B cell (primary cell): ENCODE measurements at places on chromosomes 12 and 14. TPM values are rescaled to one million over a fixed set of nuclear protein-coding genes. Genes with fewer than 3 reads are reported as not detected.

GRCh38 chr14:100328495-100329163 is 5.5 kb downstream of the SLC25A47 start:
- no peaks in the 10 kb centered on the region for H3K4me1 ChIP-seq
- H3K27ac ChIP-seq, result no peak overlapping the region
- no peak for DNase-seq
- H3K4me3 ChIP-seq, result no peak overlapping the region

GRCh38 chr14:78157494-78158437 is 12.4 kb upstream of the NRXN3 start:
- no peaks in the 10 kb centered on the region for H3K27me3 ChIP-seq
- no peak overlapping the region for H3K27ac ChIP-seq
- no peaks in the 10 kb centered on the region for H3K36me3 ChIP-seq
- no peak overlapping the region for H3K4me3 ChIP-seq
- no peak for DNase-seq
- no peaks in the 10 kb centered on the region for H3K4me1 ChIP-seq

DNA sequence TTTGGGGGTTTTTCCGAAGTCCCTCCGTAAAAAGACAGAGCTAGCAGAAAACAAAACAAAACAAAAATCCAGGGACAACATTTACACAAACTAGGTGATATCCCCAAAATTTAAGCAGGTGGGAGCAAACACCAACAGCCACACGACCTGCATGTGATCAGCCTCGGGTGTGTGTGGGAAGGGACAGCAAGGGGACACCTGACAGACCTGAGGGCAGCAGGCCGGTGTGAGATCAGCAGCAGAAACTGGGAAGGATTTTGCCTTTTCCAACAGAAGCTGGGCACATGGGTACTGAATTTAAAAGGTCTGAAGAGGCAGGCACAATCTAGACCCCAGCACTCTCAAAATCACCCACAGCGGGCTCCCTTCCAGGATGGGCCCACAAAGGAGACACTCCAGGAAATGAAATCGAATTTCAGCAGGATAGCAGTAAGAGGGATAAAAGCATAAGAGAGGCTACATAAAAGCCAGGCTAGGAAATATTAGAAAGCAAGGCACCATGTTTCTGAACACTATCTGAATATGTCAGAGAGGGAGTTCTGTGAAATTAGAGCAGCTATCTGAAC is 36.5 kb upstream of the SELPLG start:
- H3K4me1 ChIP-seq, result peaks cover 31% of the 10 kb centered on the region
- H3K4me3 ChIP-seq, result no peak overlapping the region
- no peak overlapping the region for H3K27ac ChIP-seq
- no peaks in the 10 kb centered on the region for H3K27me3 ChIP-seq
- H3K36me3 ChIP-seq, result peaks cover 6% of the 10 kb centered on the region
- no peak for DNase-seq

DNA sequence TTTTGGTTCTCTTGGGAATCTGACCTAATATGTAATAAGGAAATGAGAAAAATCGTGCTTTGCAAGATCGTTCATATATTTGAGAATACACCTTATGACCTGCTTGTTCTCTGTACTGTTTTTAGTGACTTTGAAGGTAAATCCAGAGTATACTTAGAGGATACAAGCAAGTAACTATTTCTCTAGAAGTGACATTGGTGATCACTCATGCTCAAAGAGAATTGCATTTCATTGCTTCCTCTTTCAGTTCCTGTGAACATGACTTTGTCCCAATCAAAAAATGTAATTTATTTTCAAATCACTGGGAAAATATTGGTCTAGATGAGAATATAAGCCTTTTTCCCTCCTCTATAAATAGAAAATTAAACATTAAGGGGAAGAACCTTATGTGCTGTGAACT is 2.7 kb downstream of the KTN1 start:
- H3K4me3 ChIP-seq, result no peak overlapping the region
- no peak overlapping the region for H3K27ac ChIP-seq
- peak; percentile 61 for DNase-seq
- H3K4me1 ChIP-seq, result peaks cover 45% of the 10 kb centered on the region
- H3K27me3 ChIP-seq, result no peaks in the 10 kb centered on the region

GRCh38 chr14:69094481-69094880 is 58.4 kb downstream of the DCAF5 start:
- H3K27me3 ChIP-seq, result no peaks in the 10 kb centered on the region
- H3K4me1 ChIP-seq, result no peaks in the 10 kb centered on the region
- no peak for DNase-seq
- no peak overlapping the region for H3K4me3 ChIP-seq

DNA sequence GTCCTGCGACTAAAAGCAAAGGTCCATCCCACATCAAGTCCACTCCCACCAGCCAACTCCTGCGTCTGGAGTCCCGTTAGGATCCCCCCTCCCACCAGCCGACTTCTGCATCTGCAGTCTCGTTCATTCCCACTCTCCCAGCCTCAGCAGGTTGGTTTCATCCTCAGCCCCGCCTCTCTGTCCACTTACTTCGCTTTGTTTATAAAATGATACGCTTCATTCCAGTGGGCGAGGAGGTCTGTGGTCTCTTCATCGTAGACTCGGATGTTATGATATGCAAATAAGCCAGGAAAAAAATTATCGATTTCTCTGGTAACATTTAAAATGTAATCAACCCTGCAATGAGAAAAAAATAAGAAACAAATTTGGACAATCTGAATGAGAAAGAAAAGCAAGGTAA is 56.8 kb downstream of the SSH1 start:
- no peaks in the 10 kb centered on the region for H3K27me3 ChIP-seq
- peaks cover 11% of the 10 kb centered on the region for H3K4me1 ChIP-seq
- H3K36me3 ChIP-seq, result peaks cover 43% of the 10 kb centered on the region
- no peak overlapping the region for H3K27ac ChIP-seq
- H3K4me3 ChIP-seq, result no peak overlapping the region

DNA sequence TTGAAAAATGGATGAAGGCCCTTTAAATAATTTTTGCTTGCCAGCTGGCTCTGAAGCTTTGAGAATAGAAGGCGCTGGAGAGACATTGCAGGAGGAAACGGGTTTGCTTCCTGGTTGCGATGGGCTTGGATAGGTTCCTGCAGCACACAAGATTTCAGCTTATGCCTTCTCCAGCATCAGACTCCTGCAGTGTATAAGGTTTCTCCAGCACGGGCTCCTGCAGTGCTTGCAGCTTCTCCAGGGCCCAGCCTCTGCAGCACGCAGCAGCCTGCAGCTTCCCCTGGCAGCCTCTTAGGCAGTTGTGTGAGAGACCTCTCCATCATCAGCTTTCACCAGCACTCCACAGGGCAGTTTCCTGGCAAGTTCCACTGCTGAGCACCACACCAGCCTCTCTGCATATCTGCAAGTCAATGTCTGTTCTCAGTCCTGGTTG is 78.7 kb upstream of the ZDHHC17 start:
- H3K36me3 ChIP-seq, result no peaks in the 10 kb centered on the region
- no peak overlapping the region for H3K4me3 ChIP-seq
- no peak overlapping the region for H3K27ac ChIP-seq
- H3K27me3 ChIP-seq, result no peaks in the 10 kb centered on the region

GRCh38 chr12:74488134-74488533 is 49.5 kb upstream of the ATXN7L3B start:
- H3K4me1 ChIP-seq, result no peaks in the 10 kb centered on the region
- H3K27me3 ChIP-seq, result no peaks in the 10 kb centered on the region
- H3K27ac ChIP-seq, result no peak overlapping the region

DNA sequence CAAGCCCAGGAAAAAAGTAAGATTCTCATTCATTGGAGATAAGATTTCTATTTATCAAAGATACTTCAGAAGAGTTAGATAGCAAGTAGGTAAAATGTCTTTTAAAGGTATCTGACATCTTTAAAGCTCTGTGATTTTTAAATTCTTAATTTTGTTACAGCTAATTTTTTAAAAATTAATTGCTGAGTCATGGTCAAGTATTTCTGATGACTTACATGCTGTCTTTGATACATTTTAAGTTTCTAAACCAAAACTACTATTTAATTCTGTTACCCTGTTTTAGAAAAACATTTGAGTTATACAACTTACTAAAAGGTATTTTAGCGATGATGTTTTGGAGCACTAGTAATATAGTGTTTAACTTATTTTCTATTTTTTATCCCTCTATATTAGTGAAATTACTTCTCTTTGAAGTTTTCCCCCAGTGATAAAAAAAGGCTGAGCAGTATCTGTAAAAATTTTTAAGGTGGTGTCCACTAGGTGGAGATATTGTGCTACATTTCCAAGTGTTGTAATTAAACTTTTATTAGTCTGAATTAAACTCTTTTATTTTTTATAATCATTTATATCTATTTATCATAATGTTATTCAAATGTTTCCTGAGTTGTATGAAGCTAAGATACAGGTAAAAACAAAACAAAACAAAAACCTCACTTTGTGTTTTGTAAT is 11.5 kb downstream of the ALG10 start:
- H3K4me1 ChIP-seq, result no peaks in the 10 kb centered on the region
- H3K27me3 ChIP-seq, result no peaks in the 10 kb centered on the region
- peak; percentile 46 for DNase-seq
- no peak overlapping the region for H3K27ac ChIP-seq

GRCh38 chr14:99574099-99574880 is 29.7 kb downstream of the CCDC85C start:
- H3K27ac ChIP-seq, result no peak overlapping the region
- no peaks in the 10 kb centered on the region for H3K36me3 ChIP-seq
- DNase-seq, result no peak
- H3K27me3 ChIP-seq, result no peaks in the 10 kb centered on the region
- no peaks in the 10 kb centered on the region for H3K4me1 ChIP-seq
- no peak overlapping the region for H3K4me3 ChIP-seq

The ST8SIA1 gene
- polyA plus RNA-seq, result 0.04 and 0.37 TPM in 2 replicates

The KCNJ8 gene
- polyA plus RNA-seq, result not detected in 2 replicates

The NID2 gene
- polyA plus RNA-seq, result not detected in 2 replicates

The PRKCH gene
- 2.0 and 5.1 TPM in 2 replicates for polyA plus RNA-seq
